A549 (cell line): ENCODE measurements at places on chromosomes 5 and 9. TPM values are rescaled to one million over a fixed set of nuclear protein-coding genes. Genes with fewer than 3 reads are reported as not detected.
A peak's percentile ranks its signal among the peaks of the same experiment; 100 is the strongest.

Gene FOXD4
- 0.45 to 0.50 TPM (median 0.49 TPM) in 3 replicates for polyA plus RNA-seq

GRCh38 chr5:57938174-57938557, 455.6 kb upstream of the ACTBL2 start:
- no peak for DNase-seq

DNA sequence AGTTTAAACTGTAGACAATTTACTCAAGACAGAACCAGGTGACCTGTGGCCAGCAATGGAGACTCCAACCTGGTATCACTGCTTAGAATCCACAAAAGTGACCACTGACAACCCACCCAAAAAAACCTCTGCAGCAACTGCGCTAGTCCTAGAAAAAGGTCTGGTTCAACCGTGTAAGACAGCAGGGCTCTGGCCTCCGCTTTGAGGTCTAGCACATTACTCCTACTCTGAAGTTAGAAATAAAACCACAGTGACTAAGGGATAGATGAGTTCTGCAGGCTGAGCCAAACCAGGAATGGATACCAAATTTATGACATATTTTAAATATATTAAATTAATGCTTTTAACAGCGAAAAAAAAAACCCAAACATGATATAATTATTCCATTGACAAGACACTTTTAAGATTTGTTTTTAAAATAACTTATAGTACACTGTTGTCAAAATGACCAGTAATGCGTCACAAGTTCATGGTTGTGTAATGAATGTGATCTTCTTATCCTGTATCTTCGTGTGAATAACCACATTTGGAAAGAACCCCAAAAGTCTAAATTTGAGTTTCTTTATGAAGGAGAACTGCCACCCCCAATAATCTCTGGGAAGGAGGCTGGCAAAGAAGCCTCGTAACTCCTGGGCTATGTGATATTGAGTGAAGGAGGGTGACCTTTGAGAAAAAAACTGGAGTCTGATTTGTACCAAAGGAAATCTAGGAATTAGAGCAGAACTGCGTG, 101.9 kb upstream of the SLC44A1 start:
- no peak for DNase-seq

- no peak for DNase-seq
Observed at GRCh38 chr5:56145106-56145505, 88.0 kb downstream of the ANKRD55 start.

Gene WNT8A
- polyA plus RNA-seq: not detected in 3 replicates

Gene INVS
- polyA plus RNA-seq: 11.6 to 12.7 TPM (median 11.9 TPM) in 3 replicates

DNA sequence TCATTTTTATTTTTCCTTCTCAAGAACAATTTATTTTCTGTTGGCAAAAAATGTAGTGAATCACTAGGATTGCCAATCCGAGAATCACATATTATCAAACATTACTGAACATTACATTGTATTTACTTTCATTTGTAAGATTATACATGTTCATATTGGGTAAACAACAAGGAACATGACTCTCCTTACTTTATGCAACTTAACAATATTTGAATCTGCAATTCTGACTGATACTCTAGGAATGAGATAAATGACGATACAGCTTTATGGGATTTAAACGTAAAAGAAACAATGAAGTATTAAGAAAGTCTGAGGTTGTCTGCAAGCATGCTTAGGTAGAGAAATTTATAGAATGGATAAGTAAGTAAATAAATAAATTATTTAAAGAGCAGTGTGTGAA, 2302.9 kb downstream of the MAT2B start:
- DNase-seq: no peak

DNA sequence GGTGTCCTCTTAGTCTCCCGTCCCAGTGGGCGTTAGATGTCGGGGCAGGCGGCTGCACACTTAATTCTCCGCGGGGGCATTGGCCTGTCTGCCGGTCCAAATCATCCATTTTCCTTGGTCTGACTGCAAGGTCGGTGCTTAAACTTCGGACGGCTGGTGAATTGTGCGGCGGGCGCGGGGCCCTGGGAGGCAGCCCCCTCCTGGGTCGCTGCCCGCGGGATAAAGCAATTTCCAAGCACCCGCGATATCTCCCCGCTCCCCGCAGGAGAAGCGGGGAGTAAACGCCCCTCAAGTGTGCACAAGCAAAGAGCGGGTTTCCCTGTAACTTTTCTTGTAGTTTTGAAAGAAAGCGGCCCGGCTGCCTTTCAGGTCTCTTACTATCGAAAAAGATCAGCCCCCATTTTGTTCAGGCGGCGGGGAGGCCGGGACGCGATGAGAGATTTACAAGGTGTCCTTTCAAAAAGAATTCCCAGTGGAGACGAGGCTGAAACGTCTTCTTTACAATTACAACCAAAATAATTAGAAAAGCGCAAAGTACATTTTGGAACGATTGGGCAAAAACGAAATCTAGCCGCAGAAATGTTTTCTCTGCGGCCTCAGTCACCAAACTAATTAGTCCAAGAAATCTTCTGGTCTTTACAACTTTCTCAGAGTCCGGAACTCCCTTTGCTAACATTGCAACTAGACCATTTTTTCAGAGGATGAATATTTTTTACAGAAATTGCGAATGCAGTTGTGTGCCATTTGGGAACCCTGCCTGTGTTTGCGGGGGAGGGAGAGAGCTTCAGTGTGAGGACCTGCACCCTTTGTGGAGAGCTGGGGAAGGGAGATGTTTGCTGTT, 1.8 kb downstream of the IRX1 start:
- no peak for DNase-seq

Gene KIF12
- 4.4 to 6.0 TPM (median 5.2 TPM) in 3 replicates for polyA plus RNA-seq

Gene MTREX
- 74.5 to 89.1 TPM (median 74.8 TPM) in 3 replicates for polyA plus RNA-seq

DNA sequence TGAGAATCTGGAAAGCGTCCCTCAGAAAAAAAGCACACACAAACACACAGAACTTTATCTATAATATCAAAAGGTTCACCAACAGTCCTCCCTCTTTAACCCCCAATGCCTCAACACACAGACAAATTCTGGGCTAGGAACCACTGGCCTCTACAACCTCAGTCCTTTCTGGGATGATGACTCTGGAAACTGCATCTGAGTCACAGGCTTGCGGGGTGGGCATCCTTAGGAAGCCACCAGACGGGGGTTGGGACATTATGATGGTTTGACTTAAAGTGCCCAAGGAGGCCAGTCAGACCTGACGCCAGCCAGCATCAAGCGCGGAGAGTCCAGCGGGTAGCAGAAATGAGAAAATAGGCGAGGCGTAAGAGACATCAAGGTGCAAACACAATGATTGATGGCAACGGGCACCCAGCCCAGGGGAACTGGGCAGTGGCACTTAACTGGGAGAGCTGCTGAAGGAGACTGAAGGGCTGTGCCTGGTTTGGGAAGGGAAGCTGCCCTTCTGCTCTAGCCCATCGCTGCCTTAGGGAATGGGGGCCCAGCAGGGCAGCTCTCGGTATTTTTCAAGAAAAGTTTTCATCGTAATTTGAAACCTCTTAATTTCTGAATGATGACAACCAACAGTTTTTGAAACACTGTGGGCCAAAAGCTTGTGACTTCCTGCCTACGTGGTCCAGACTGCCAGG, 20.7 kb downstream of the SPRY4 start:
- no peak for DNase-seq

DNA sequence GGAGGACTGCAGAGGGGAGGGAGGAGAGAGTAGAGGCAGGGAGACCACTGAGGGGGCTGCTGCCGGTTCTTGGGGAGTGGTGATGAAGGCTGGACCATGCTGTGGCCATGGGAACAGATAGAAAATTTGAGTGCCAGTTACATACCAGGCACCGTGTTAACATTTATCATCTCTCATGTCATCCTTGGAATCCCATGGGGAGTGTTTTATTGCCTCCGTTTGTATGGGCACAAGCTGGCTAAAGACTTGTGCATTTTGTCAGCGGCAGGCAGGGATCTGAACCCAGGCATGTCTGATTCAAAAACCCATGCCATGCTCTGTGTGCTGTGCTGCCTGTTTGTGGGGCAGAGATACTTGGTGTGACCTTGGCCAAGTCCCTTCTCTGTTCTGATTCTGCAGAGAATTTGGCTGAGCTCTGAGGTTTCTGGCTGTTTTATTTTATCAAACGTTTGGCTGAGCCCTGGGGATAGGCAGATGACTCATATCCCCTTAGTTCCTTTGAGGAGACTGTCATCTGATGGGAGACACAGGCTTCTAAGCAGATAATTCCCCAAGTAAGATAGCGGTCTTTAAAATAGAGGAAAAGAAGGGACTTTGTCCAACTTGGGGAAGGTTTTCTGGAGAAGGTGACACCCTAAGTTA, 22.2 kb downstream of the COL27A1 start:
- DNase-seq: peak; percentile 26

Gene QRFP
- not detected in 3 replicates for polyA plus RNA-seq

- no peak for DNase-seq
Observed at GRCh38 chr5:123429993-123430392, 6.8 kb upstream of the CEP120 start.

GRCh38 chr5:42749020-42749419, 7.6 kb upstream of the CCDC152 start:
- DNase-seq: no peak

DNA sequence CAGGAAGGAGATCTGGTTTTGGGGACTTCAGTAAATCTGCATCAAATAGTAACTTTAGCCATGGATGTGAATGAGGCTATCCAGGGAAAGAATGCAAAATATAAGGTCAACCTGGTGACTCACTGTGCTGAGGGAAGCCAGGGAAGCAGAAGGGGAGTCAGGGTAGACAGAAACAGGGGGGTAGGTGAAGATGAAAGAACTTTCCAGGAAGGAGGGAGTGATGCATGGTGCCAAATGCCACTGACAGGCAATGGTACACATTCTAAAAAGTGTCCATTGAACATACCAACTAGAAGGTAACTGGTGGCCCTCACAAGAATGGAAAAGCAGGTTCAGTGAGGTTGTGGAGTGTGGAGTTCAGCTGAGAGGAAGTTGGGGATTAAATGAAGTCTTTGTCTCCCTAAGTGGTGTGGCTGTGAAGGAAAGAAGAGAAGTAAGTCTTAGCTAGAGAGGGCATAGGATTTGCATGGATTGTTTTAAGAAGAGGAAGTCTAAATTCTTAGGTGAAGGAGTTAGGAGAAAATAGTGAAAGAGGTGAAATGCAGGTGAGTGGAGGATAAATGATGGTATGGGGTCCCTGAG, 35.5 kb downstream of the PALM2AKAP2 start:
- DNase-seq: no peak

Gene PCDHGA6
- polyA plus RNA-seq: 0.22 to 0.37 TPM (median 0.23 TPM) in 3 replicates

DNA sequence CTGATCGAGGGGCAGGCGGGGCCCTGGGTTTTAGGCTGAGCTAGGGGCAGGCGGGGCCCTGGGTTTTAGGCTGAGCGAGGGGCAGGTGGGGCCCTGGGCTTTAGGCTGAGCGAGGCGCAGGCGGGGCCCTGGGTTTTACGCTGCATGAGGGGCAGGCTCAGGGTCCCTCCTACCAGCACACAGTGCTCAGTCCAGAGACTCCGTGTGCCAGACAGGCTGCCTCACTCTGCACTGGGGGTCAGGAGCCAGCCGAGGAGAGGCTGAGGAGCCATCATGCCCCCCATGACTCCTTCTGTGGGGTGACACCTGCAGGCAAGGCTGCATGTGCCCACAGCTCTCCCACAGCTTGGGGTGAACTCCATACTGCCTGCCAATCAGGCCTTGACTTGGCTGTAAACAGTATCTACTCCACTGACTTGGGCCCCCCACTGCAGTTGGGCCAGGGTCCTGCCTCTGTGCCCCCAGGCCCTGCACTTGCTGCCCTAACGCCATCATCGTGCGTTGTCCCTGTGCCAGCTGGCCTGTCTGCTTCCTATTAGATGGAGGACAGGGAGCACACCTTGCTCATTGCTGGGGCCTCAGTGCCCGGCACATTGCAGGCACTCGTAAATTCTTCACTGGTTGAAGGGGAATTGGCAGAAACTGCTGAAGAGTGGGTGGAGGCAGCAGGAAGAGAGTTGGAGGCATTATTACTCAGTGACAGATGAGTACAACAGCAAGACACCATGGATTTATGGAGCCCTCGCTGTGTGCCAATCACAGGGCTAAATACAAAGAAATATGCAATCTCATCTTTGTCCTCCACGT, 78.6 kb downstream of the AMBP start:
- no peak for DNase-seq

Gene C8G
- polyA plus RNA-seq: 1.1 to 1.3 TPM (median 1.1 TPM) in 3 replicates

GRCh38 chr5:146825033-146825432, 53.5 kb downstream of the PPP2R2B start:
- DNase-seq: no peak

GRCh38 chr5:89694026-89694550, 715.5 kb downstream of the CETN3 start:
- no peak for DNase-seq

GRCh38 chr5:31193116-31193515, 370 bp upstream of the CDH6 start:
- no peak for DNase-seq

Gene LCN6
- polyA plus RNA-seq: not detected in 3 replicates

GRCh38 chr5:138843316-138844124, 31.6 kb downstream of the LRRTM2 start:
- no peak for DNase-seq

Gene C5orf52
- not detected in 3 replicates for polyA plus RNA-seq
